ENCODE measurements at places on chromosomes 3 and 15. TPM values are rescaled to one million over a fixed set of nuclear protein-coding genes. Genes with fewer than 3 reads are reported as not detected.

GRAMD2A gene
- total RNA-seq, result not detected

IL5RA gene
- total RNA-seq, result not detected

SPATA12 gene
- 0.18 TPM for total RNA-seq

SLC27A2 gene
- total RNA-seq, result 0.06 TPM

SCN11A gene
- total RNA-seq, result 0.23 TPM

PIK3CB gene
- 11.9 TPM for total RNA-seq

SLC24A5 gene
- total RNA-seq, result not detected

Data from glomerular endothelial cell (primary cell).